Parietal lobe (tissue), 2 donors: ENCODE measurements at places on chromosomes 6 and 20. TPM values are rescaled to one million over a fixed set of nuclear protein-coding genes. Genes with fewer than 3 reads are reported as not detected.

PKIB gene
- 0.94 TPM for total RNA-seq

GPSM3 gene
- total RNA-seq: 0.63 TPM

KIAA0408 gene
- total RNA-seq: 120 TPM

WFDC10A gene
- total RNA-seq: not detected

ALDH5A1 gene
- total RNA-seq: 13.5 TPM

KCNK16 gene
- not detected for total RNA-seq

RAD21L1 gene
- not detected for total RNA-seq

ETV7 gene
- not detected for total RNA-seq

KIF25 gene
- not detected for total RNA-seq

CARMIL1 gene
- total RNA-seq: 34.7 TPM

LTB gene
- not detected for total RNA-seq

RAMACL gene
- 11.9 TPM for total RNA-seq
